ENCODE measurements at places on chromosomes 2 and 18.

DNA sequence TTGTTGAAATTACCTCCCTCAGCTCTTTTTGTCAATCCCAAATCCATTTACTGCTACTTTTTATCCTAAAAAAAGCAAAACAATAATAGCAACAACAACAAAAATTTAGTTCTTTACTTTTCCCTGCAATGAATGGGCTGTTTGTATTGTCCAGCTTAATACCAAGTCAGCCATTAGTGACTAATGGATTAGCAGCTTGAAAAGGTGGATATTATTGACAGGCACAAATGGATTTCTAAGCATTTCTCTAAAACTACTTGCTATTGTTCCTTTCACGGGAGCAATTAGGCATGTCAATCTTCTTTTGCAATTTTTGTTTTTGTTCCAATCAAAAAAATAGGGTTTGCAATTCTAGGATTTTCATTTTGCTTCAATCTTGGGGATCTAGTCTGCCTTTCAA, 32.1 kb upstream of the SPAG16 start:
- no peak for DNase-seq

DNA sequence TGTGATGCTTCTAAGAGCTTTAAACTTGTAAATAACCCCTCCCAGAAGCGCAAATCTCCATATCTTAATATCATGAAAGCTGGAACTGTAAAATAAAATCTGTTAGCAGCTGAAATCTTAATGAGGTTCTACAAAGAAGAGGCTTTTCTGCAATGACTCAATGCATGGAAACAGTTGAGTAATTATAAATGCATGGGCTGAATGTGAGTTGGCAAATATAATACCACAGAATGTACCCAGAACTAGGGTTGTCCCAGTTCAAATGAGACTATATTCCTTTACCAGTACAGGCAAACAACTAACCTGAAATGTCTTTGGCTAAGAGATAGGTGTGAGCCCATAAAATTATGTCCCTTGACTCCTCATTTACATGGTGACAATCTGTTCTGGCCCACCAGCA, 52.9 kb downstream of the SATB2 start:
- no peak for DNase-seq

- no peak for DNase-seq
Measured at GRCh38 chr18:33040213-33040612, 267.4 kb upstream of the KLHL14 start.

GRCh38 chr2:201404699-201405280, 46.5 kb downstream of the TRAK2 start:
- DNase-seq, result no peak

GRCh38 chr2:86510436-86510933, 52.8 kb downstream of the CHMP3 start:
- DNase-seq, result no peak

DNA sequence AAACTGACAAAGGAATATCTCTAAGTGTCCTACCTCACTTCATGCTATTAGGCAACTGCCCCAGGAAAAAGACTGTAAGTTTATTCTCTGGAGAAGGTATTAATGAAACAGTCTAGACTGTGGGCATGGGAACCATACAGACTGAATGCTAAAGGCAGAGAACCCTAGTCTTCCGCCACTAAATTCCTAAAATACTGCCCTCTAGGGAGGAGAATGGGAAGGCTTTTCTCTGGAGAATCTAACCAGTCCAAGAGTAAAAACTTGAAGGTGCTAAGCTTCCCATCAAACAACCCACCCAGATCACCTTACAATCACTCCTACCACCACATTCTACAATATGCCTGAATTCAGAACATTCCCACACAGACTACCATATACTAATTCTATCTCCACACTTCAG, 3.4 kb downstream of the SRBD1 start:
- DNase-seq, result no peak

- no peak for DNase-seq
Measured at GRCh38 chr2:239953418-239954061, 71.6 kb downstream of the NDUFA10 start.

DNA sequence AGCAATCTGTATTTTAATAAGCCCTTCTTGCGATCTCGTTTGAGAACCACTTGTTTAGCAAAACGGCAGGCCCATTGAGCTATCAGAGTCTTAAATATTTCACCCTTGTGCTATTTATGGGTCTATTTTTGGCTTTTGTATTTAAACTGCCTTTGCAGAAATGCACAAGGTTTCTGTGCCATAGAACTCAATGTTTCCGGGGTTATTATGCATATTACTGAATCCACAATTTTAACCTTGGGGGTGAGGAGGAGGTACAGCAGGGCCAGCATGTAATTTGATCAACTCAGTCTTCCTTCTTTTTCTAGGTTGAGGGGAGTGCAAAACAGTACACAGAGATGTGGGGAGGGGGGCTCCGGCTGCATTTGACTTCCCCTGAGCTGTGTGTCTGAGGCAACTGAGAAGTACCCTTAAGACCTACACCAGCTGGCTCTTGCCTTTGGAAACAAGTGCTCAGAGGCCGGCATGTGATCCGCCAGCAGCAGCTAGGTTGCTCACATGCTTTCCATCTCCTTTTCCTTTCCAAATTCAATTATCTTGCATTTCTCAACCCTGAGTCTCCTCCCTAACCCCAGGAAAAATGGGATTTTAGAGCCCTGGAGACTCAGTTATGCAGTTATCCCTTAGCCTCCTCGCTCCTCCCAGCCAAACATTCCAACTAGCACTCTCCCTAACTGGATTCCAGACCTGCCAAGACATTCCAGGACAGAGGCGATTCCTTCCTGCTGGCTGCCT, 103.0 kb downstream of the HNRNPLL start:
- no peak for DNase-seq
